ENCODE measurements at places on chromosomes 12 and 14.

GRCh38 chr12:117900561-117900960 lies 68.2 kb downstream of the KSR2 start:
- no peak for DNase-seq

- no peak for DNase-seq
Measured at GRCh38 chr14:65729566-65729965, 317.0 kb downstream of the FUT8 start.

DNA sequence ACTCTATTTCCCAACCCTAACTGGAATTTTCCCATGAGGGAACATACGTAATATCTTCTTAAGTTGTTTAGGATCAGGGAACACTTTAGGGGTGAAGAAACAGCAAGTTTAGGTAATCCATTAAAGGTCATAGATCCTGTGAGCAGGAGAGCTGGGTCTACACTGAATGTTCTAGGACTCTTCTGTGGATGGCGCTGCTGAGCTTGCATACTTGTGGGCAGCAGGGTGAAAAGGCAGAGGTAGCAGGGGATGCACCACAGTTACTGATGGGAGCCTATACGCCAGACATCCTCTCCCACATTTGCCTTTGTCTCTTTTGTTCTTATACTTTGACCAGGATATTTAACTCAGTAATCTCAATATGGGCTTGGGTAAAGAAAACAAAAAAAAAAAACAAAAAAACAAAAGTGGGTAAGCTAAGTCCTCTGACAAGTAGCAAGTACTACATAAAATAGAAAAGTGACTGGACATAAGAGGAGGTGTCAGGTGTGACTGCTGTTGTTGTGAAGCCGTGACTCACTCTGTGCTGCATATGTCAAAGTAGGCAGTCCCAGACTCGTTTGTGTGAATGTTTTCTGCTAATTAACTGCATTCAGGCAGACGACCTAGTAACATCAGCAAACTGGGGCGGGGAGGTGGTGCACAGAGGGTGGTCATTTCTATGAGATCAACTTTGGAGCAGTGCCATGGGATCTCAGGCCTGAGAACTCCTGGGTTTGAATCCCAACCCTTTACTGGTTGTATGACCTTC lies 31.6 kb downstream of the NEUROD4 start:
- DNase-seq: no peak

GRCh38 chr12:114918535-114919233 lies 234.7 kb upstream of the TBX3 start:
- no peak for DNase-seq

GRCh38 chr12:91594715-91595114 lies 412.1 kb upstream of the DCN start:
- peak; percentile 5 for DNase-seq

GRCh38 chr14:58747181-58747580 lies 109.4 kb downstream of the DACT1 start:
- DNase-seq: no peak

DNA sequence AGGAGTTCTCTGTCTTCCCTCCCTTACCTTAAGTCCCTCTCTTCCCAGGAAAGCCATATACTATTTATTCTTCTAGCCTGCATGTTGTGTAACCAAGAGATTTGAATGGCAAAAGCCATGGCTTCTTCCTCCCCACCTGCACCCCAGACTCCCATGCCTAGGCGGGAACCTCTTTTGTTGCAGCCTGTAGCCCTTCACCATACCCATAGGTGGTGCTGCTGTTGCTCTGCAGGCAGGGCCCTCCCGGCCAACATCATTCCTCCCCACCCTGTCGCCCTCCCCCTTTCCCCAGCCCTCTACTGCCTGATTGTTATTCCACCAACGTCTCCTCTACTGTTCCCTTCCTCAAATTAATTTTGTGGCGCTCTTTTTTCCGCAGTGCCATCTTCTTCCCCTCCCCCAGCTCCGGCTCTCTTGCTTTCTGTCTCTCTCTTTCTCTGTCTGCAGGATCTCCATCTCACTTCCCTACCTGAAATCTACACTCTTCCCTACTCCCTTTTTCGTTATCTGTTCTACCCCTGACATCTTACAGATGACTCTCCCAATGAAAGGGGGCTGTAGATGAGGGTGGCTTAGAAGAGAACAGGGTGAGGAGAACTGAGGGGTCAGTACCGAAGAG lies 13.8 kb downstream of the NGDN start:
- no peak for DNase-seq

All from Jurkat, Clone E6-1 (cell line).